ENCODE measurements at places on chromosomes 1 and 21.
A peak's percentile ranks its signal among the peaks of the same experiment; 100 is the strongest.

DNA sequence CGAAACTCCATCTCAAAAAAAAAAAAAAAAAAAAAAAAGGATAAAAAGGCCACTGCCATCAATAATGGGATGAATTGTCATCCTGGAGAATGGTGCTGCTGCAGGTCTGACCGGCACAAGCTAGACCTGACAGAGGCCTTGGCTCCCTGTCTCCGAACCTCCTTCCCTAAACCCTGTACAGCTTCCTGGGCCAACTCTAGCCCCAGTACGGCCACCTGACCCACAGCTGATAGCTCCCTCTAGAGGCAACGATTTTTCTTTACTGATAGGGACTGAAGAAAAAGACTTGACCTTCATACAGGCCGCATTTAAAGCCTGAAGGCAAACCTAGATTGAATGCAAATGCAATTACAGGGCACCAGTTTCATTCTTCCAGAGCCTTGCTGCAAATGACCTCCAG lies 30.7 kb downstream of the NOL9 start:
- DNase-seq: peak; percentile 43

DNA sequence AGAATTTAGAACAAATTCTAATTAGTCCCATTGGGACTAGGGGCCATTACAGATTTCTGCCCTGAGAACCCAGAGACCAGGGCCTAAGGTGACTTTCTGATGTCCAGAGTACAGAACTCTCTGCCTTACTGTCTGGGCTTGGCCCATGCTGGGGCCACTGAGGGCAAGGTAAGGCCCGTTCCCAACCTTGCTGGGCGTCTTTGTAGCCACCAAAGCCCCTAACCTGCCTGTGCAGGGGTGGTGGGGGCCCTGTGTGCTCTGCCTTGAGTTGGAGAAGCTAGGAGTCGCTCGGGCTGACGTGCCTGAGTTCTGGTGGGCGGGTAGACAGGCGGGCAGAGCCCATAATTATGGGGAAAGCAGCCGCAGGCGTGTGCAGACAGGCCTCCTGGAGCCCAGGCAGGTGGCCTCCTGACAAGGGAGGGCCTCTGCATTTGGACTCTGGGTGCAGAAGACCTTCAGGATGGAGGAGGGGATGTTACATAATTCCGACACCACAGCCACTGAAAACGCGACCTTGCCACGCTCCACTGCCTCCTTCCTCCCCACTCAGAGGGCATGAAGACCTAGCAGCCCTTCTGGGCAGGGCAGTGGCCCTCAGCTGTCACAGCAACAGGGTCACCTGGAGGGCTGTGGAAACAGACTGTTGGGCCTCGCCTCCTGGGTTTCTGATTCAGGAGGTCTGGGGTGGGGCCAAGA lies 239.9 kb upstream of the TMEM51 start:
- DNase-seq: no peak

DNA sequence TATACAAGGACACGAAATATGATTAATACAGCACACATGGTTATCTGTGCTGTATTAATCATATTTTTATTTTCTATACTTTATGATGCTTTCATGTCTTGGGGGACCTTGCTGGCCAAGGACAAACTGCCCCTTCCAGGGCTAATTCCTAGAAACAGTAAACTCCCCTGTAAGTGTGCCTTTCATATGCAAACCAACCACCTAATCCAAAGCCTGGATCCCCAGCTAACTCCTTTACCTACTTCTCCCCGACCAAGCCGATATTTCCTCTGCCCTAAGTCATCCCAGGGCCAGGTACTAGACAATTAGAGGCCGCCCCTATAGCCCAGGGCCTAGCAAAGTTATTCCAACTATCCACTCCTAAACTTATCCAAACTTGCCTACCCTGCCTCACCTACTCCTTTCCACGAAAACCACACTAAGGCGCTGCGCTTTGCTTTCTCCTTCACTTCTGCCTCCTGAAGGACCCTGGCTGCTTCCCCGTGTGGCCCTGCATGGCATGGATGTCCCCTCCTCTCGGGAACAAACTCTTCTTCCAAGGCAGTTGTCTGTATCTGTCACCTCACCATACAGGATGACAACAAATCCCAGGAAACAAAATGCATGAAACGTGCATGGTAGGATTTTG lies 10.2 kb downstream of the SH3BP5L start:
- no peak for DNase-seq

DNA sequence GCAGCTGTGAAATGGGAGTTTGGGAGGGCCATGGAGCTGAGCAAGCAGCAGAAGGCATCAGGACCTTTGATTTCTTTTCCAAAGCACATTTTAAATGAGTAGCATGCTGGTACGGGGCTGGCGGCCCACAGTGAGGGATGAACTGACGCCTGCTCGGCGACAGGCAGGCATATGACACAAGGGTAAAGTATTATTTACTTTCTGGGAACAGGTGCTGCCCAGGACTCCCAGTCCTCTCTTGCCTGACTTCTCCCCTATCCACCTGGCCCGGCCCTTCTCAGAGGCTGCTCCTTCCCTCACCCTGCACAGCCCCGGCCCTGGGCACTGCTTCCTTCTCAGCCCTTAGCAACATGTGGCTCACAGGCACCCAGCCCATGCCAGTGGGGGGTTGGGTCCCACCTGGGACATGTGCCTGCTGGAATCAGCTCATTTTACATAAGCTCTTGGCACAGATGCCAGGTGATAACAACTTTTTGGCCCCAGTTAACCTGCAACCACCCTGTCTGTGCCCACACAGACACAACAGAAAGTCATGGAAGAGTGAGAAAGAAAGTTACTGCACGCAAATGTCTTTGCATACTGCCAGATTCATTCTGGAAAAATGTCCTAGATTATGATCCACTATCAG lies 112.3 kb upstream of the GADD45A start:
- DNase-seq: peak; percentile 51

- no peak for DNase-seq
Observed at GRCh38 chr1:31517301-31517700, 59.0 kb upstream of the TINAGL1 start.

DNA sequence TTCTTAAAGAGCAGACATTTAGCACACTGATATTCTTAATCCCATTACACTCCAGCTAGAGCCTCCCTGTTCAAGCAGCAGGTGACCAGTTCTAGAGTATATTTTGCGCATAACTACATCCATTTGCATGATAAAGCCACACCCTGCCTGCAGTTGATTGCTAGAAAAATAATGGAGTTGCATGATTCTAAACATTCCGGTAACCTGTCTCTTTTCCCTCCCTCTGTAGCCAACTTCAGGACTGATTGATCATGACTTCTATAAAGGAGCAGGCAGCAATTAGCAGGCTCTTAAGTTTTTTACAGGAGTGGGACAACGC lies 14.9 kb downstream of the ARMH1 start:
- no peak for DNase-seq

DNA sequence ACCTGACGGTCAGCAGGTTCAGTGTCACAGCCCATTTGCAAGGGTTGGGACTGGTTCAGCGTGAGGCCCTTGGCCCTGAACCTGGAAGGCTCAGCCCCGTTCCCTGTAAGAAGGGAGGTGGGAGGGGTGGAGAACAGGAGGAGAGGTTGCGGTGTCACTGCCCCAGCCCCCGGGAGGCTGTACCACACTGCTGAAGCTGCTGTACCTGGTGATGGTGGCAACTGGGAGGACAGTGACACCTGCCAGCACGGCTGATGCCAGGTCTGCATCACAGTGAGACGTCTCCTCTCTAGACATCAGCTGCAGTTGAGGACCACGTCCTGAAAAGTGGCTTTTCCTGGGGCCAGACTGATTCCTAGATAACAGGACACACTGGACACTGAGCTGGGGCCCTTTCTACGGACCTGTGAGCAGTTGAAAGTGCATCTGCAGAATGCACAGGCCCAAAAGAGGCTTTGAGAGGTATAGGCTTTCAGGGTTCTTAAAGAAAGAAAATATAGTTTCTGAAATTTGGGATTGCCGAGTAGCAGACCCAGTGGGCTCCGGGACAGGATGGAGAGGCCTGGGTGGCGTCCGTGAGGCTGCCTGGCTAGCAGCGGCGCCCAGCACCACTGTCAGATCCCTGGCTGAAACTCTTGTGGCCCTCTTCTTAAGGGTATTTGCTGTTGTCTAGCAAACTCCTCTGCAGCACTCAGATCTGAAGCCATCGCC lies 47.7 kb downstream of the COQ8A start:
- no peak for DNase-seq

DNA sequence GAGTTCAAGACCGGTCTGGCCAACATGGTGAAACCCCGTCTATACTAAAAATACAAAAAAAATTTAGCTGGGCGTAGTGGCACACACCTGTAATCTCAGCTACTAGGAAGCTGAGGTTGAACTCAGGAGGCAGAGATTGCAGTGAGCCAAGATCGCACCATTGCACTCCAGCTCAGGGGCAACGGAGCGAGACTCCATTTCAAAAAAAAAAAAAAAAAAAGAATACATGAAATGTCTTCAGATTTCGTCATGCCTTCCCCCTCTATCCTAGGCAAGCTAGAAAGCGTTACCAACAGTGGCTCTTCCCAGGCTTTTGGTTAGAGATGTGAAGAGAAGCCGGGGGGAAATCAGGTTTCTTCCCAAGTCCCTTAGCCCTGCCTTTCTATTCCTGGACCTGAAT lies 3.6 kb downstream of the TFF1 start:
- no peak for DNase-seq

DNA sequence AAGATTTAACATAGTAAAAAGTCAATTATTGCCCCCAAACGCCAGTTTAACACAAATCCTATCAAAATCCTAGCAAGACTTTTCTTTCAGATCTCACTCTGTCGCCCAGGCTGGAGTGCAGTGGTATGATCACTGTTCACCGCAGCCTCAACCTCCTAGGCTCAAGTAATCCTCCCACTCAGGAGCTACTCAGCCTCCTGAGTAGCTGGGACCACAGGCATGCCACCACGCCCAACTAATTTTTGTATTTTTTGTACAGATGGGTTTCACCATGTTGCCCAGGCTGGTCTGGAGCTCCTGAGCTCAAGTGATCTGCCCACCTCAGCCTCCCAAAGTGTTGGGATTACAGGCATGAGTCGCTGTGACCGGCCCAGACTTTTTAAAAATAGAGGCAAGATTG lies 4.8 kb downstream of the SNIP1 start:
- DNase-seq: peak; percentile 44

GRCh38 chr1:9363061-9363471 lies 70.4 kb downstream of the SPSB1 start:
- DNase-seq: no peak

- peak; percentile 91 for DNase-seq
Observed at GRCh38 chr1:154559466-154560044, 1.1 kb upstream of the UBE2Q1 start.

GRCh38 chr1:167456524-167456923 lies 61.8 kb downstream of the CD247 start:
- no peak for DNase-seq

- DNase-seq: no peak
Observed at GRCh38 chr1:82836973-82837680, 1036.4 kb downstream of the ADGRL2 start.

- no peak for DNase-seq
Observed at GRCh38 chr1:214826619-214827018, 223.6 kb downstream of the CENPF start.

DNA sequence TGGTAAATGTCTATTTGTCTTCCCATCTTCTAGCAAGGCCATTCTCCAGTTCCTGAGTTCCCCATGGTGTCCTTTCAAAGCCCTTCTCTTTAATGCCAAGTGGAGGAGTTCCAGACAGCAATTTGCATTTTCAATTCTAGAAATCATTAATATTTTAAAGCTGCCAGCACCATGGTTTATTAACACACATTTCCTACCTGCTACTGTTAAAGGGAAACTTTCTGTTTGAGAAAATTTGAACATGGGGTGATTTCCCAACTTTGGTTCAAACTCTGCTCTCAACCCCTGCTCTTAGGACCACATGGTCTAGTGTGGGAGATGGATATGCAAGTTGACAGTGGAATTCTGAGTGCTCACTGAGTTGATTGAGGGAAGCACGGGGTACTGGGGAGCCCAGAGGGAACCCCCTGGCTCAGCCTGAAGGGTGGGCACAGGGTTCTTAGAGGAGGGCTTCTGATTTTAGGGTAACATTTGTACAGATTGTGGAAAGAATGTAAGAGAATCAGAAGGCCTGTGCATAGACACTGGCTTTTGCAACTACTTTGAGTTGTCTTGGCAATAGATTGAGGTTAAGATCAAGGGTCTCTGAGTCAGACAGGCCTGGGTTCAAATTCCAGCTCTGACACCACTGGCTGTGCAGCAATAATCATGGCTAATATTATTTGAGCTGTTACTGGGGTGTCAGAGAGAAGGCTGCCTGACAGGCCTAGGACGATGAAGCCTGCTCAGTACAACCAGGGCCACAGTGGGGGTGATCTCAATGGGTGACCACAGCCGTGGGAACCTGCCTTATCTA lies 97.8 kb downstream of the BEND5 start:
- no peak for DNase-seq

DNA sequence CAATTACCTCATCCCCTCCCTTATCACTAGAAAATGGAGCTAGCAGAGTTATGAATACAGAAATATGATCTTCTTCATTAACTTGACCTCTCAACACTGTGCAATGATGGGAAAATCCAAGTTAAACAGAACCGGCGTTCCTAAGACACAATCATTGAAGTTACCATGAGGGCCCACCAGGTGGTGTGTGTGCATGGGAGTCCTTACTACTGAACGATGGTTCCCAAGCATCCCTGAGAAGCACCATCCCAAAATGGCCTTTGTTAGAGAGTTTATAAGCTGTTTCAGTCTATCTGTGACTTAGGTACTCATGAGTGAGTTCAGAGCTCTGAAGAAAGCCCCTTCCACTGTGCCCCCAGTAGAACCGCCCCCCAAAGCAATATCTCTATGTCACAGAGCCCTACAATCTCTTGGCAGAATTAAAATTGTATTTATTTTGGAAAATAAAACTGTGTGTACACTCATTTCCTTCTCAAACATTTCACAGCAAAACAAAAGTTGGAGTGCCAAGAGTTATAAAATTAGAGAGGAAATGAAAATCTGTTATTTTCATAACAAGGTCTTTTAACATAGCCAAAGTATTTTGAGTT lies 56.8 kb downstream of the PLD5 start:
- DNase-seq: peak; percentile 68

- DNase-seq: no peak
Observed at GRCh38 chr1:234996245-234996757, 132.3 kb downstream of the TOMM20 start.

DNA sequence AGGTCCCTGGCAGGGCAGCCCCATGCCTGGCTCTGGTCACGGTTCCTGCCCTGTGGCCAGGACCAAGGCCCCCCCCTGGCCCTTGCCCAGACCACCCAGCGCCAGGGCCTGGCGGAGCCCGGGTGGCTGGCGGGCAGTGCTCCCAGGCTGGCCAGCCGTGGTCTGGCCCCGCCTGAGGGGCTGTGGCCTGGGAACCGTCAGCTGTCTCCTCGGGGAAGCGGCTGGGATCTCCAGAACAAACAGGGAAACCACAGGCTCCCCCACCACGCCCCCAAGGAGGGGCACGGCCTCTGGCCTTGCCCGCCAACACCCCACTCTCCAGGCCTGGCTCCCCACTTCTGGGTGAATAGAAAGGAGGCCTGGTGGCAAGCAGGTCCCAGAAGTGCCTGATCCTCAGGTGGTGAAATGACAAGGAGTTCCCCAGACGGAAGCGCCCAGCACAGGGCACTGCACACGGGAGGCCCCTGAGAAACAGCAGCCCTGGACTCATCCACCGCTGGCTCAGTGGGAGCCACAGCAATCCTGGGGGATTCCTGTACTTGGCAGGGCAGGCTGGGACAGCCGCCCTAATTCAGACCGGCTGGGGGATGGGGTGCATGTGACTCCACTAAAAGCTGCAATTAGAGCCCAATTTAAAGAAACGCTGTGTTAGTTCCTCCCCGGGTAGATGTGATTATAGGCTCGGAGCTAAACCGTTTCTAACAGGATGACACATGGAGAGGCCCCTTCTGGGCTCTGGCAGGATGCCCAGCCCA lies 78.9 kb downstream of the RAP1GAP start:
- no peak for DNase-seq

GRCh38 chr21:46560568-46561444 lies 44.1 kb downstream of the S100B start:
- DNase-seq: no peak
